Breast epithelium (tissue), 4 donors: ENCODE measurements at places on chromosomes 6 and 20. TPM values are rescaled to one million over a fixed set of nuclear protein-coding genes. Genes with fewer than 3 reads are reported as not detected.

The RTN4IP1 gene
- total RNA-seq, result 4.3 TPM

The VGLL2 gene
- total RNA-seq, result not detected

The COL10A1 gene
- 0.29 TPM for total RNA-seq

The JPH2 gene
- total RNA-seq, result 9.3 TPM

The PTCRA gene
- total RNA-seq, result not detected

The STX11 gene
- 20.0 TPM for total RNA-seq

The FAM209B gene
- total RNA-seq, result not detected

The CD2AP gene
- total RNA-seq, result 21.3 TPM

The NKX2-2 gene
- not detected for total RNA-seq

The FAM162B gene
- 11.8 TPM for total RNA-seq

The PRDM1 gene
- 6.9 TPM for total RNA-seq

The IL20RA gene
- 49.2 TPM for total RNA-seq

The SLC22A16 gene
- 0.15 TPM for total RNA-seq

The CDK19 gene
- 17.9 TPM for total RNA-seq

The PPP2R5D gene
- 25.2 TPM for total RNA-seq

The PPP1R3G gene
- total RNA-seq, result 3.2 TPM

The TMEM170B gene
- 15.2 TPM for total RNA-seq

The TSHZ2 gene
- 106 TPM for total RNA-seq

The PCNA gene
- 62.9 TPM for total RNA-seq
